Naive B cell (primary cell): ENCODE measurements at places on chromosomes 5 and 9. TPM values are rescaled to one million over a fixed set of nuclear protein-coding genes. Genes with fewer than 3 reads are reported as not detected.

The F12 gene
- polyA plus RNA-seq = 1.4 TPM

The DUSP1 gene
- 2,216 TPM for polyA plus RNA-seq

The ANKRD34B gene
- polyA plus RNA-seq = not detected

- peak overlapping the region; percentile 68 for H3K4me3 ChIP-seq
- no peak overlapping the region for H3K27ac ChIP-seq
Observed at GRCh38 chr5:5494489-5495402, 72.3 kb downstream of the ICE1 start.

- no peaks in the 10 kb centered on the region for H3K36me3 ChIP-seq
- no peak overlapping the region for H3K27ac ChIP-seq
- no peak for DNase-seq
- no peaks in the 10 kb centered on the region for H3K4me1 ChIP-seq
Observed at GRCh38 chr5:32044939-32045338, 129.2 kb downstream of the GOLPH3 start.

DNA sequence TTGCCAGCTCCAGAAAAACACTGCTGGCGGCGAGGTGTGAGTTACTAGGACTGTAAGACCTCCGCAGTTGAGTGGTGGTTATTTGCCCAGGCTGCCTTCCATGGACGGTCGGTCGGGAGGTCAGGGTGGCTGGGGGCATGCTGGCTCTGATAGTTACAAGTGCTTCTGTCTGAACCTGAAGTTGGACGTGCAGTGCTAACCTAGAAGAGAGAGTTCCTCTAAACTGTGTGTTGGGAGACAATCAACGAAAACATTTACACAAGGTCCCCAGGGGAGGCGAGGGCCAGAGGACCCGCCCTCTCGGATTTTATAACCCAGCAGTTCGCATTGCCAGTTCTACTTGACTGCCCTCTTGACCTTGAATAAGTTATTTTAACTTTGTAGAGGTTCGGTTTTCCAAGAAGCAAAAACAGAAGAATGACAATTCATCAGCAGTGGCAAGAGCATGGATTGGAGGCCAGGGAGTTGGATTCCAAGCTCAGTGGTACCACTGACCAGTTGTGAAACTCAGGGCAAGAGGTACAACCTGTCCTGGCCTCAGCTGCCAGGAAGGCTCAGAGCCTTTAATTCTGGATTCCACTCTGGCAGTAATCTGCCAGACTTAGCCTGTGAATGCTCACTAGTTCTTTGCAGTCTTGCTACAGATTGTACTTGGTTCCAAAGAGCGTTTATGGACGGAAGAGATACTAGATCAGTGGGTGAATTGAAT is 28.7 kb upstream of the PDE8B start:
- H3K27ac ChIP-seq = no peak overlapping the region
- H3K4me1 ChIP-seq = no peaks in the 10 kb centered on the region
- H3K36me3 ChIP-seq = no peaks in the 10 kb centered on the region
- DNase-seq = no peak

DNA sequence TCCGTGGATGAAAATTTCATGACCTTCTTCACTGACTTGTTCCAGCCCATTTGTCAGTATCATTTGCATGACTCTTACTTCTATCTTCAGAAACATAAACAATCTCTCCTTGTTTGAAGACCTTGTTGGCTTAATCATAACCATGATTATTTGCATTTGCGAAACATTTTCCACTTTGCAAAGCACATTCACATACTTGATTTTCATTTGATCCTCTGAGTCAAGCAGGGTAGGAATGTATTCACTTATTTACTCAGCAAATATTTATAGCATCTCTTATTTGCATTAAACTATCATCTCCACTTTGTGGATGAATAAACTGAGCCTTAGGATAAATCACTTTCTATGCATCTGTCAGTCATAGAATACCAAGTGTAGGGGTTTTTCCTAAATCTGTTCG is 343.0 kb upstream of the SGCD start:
- no peaks in the 10 kb centered on the region for H3K4me1 ChIP-seq
- H3K27ac ChIP-seq = no peak overlapping the region
- no peak overlapping the region for H3K4me3 ChIP-seq
- no peaks in the 10 kb centered on the region for H3K27me3 ChIP-seq

- peak overlapping the region; percentile 56 for H3K4me3 ChIP-seq
- H3K27me3 ChIP-seq = no peaks in the 10 kb centered on the region
- peak; percentile 46 for DNase-seq
- H3K4me1 ChIP-seq = peaks cover 5% of the 10 kb centered on the region
- H3K36me3 ChIP-seq = peaks cover 14% of the 10 kb centered on the region
Observed at GRCh38 chr9:33374634-33375237, 27.6 kb downstream of the AQP7 start.

- peaks cover 16% of the 10 kb centered on the region for H3K36me3 ChIP-seq
- no peaks in the 10 kb centered on the region for H3K4me1 ChIP-seq
- no peak for DNase-seq
- no peak overlapping the region for H3K4me3 ChIP-seq
- no peaks in the 10 kb centered on the region for H3K27me3 ChIP-seq
Observed at GRCh38 chr5:107869438-107870115, 198.8 kb upstream of the EFNA5 start.

DNA sequence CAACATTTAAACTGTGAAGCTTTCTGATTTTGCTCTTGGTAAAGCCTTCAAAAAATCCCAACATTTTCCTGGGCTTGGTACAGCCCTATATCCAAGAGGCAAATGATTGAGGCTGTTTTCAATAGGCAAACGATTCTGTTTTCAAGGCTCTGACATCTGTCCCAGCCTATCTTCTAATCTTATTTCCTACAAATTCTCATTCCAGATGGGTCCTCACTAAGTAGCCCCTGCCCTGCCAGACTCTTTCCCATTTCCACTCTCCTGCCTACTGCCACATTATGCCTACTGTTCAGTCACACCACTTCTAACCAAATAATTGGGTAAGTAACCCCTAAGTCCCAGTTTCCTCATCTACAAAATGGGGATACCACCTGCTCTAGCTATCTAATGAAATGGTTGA is 3.5 kb downstream of the GBA2 start:
- no peak overlapping the region for H3K27ac ChIP-seq
- H3K27me3 ChIP-seq = no peaks in the 10 kb centered on the region
- H3K4me1 ChIP-seq = peaks cover 50% of the 10 kb centered on the region
